ENCODE measurements at places on chromosomes 2 and 18.

DNA sequence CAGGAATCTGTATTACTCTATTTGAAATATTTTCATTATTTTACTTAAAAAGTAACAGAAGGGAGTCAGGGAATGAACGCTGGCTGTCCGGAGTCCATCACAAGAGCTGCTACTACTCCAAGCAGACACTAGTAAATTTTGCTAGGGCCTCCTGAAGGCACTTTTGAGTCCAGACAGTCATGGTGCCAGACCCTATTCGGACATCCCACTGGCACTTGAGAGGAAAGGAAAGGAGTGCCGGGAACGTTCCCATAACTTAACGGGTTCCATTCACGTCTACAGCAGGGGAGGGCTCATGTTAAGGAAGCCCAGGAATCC lies 563 bp upstream of the GMCL1 start:
- DNase-seq = no peak

GRCh38 chr2:71558300-71559051 lies 105.1 kb downstream of the DYSF start:
- DNase-seq = no peak

GRCh38 chr18:26956863-26957262 lies 91.4 kb upstream of the AQP4 start:
- no peak for DNase-seq

DNA sequence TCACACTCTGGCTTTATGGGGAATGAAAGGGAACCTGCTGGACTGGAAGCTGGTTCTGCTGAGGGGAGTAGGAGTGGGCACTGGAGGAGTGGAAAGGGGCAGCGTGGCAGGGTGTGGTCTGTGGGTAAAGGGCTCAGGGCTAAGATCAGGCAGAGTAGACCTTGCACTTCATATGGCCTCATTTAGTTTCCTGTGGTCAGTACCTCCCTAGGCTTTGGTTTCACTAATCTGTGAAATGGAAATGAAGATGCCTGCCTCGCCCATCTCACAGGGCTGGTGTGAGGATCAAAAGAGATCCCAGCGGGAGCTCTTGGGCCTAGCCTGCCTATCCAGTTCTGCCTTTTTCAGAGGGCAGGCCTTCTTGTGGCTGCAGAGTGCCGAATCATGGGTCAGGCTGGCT lies 208.7 kb downstream of the LOXHD1 start:
- DNase-seq = no peak

- no peak for DNase-seq
Observed at GRCh38 chr2:24317491-24317920, 42.8 kb downstream of the ITSN2 start.

- DNase-seq = no peak
Observed at GRCh38 chr18:48891721-48892120, 59.0 kb downstream of the SMAD7 start.

DNA sequence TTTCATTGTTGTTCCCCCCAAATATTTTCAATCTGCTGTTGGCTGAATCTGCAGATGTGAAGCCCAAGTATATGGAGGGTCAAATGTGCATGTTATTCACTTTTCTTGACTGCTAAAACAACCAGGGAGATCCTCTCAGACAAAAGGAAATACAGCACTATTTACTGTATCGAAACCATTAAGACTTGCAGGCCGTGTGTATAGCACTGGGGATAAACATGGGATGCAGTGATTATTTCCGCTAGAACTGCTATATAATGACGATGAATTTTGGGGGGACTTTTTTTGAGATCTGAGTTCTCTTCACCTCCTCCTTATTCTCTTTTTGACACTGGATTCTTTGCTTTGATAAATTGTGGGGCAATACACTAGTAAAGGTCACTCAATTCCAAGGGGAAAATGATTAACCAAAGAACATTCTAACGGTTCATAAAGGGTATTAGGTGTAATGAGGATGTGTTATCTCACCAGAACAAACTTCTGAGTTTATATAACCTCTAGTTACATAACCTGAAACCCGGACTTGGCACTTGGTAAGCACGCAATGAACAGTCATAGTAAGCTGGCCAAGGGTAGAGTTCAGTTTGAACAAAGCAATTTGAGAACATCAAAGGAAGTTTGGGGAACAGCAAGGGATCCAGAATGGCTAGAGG lies 3.5 kb upstream of the UGT1A1 start:
- no peak for DNase-seq

GRCh38 chr18:51051105-51051712 lies 21.2 kb downstream of the SMAD4 start:
- DNase-seq = no peak

DNA sequence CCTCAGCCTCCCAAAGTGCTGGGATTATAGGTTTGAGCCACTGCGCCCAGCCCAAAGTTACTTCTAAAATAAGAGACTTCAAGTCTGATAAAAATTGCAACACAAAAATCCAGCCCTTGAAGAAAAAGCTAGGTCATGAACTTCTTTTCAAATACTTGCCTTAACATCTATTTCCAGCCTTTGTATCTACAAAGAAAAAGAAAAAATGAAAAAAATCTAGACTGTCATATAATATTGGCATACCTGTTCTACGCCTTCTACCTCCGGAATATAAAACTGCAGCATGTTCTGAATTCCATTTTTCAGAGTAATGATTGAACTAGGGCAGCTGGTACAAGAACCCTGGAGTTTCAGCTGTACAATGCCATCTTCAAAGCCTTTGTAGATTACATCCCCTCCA lies 13.1 kb upstream of the GFPT1 start:
- DNase-seq = no peak

DNA sequence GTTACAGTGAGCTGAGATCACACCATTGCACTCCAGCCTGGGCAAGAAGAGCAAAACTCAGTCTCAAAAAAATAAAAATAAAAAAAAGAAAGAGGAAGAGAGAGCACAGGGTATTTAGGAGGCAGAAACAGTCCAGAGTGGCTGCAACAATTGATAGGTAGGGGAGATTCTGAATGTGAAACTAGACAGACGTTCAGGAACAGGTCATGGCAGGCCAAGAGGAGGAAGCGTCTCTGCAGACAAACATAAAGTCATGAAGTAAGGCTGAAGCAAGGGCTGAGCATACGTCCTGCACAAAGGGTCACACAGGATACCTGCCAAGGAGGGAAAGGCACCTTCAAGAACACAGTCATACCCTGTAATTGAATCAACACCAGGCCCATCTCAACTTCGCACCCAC lies 64.1 kb upstream of the ZNF532 start:
- DNase-seq = no peak

DNA sequence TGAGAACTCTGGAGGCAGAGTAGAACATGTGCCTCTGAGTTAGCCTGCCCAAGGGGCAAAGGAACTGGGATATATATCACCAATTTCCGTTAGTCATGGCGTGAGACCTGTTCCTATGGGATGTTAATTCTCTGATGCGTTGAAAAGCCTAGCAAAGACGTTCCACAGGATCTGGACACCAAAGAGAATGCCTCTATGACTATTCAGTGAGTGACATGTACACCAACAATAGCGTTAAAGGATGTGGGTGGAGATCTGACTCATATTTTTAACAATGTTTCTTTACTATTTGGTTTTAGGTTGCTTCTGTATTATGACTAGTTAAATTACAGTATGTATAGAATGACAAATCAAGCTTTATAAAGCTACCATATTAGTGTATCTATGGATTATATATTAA lies 320.9 kb upstream of the MC4R start:
- no peak for DNase-seq

DNA sequence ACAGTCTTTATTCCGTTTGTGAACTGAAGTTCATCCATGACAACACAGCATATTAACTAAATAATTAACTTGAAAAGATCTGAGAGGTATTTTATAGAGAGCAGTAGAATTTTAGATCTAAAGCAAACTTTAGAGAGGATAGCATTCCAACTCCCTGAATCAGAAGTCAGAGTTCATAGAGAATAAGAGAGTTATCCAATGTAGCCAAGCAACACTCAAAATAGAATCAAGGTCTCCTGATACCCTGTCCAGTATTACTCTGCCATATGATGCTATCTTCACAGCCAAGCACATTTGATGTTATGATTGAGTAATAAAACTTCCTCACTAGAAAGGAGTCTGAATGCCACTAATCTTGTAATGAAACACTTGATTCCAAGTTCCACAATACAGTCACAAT lies 55.5 kb downstream of the RIT2 start:
- no peak for DNase-seq

DNA sequence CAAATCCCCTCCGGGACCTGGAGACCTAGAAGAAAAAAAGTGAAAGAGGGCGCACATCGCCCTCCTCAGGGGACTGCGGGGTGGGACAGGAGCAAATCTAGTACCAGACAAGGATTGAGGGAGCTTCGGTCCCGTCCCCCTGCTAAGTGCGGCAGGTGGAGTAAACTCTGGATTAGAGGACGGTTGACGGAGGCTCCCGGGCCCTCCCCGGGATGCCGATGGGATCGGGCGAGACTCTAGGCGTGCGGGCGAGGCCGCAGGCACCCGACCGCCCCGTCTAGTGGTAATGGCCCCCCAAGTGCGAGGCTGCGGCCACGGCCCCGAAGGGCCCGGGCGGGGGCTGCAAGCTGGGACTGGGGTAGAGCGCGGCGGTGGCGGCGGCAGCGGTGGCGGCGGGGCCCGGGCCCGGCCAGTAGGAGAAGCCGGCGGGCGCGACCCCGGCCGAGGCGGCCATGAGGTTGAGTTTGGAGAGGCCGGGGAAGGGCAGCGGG lies 3.5 kb downstream of the FEV start:
- no peak for DNase-seq

DNA sequence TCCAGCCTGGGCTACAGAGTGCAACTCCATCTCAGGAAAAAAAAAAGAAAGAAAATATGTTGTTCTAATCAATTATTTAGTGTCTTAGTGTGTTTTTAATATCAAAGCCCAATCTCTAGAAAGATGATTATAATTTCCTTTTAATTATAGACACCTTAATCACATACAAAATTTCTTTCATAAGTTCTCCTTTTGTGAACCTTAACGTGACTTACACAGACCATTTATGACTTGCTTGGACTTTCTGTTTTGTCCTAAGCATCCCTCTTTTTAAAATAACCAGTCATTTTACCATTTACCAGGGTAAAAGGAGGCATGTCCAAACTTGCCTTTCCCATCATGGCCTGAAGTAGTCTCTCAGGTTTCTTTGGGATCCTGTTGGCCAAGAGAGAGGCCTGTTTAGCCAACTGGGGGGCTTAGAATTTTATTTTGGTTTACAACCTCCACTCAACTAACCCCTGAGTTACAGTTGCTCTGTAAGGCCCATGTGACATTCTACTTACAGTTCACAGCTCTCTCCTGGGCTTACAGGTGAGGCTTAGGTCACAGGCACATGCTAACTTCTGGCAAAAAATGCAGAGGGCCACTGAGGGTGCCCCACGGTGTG lies 23.9 kb upstream of the GPR155 start:
- no peak for DNase-seq

- no peak for DNase-seq
Observed at GRCh38 chr2:42765686-42766085, 1.8 kb upstream of the OXER1 start.

DNA sequence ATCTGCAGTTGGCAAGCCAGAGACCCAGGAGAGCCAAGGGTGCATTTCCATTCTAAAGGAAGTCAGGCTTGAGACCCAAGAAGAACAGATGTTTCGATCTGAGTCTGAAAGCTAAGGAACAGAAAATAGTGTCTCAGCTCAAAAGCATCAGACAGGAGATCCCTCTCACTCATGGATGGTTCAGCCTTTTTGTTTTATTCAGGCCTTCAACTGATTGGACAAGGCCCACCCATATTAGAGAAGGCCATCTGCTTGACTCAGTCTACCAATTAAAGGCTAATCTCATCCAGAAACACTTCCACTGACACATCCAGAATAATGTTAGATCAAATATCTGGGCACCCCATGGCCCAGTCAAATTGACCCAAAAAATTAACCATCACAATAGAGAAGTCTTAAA lies 255.0 kb downstream of the TXNL1 start:
- DNase-seq = no peak

GRCh38 chr2:62136956-62137830 lies 58.7 kb upstream of the B3GNT2 start:
- DNase-seq = no peak

GRCh38 chr2:154698721-154699574 lies 453 bp downstream of the KCNJ3 start:
- DNase-seq = no peak

DNA sequence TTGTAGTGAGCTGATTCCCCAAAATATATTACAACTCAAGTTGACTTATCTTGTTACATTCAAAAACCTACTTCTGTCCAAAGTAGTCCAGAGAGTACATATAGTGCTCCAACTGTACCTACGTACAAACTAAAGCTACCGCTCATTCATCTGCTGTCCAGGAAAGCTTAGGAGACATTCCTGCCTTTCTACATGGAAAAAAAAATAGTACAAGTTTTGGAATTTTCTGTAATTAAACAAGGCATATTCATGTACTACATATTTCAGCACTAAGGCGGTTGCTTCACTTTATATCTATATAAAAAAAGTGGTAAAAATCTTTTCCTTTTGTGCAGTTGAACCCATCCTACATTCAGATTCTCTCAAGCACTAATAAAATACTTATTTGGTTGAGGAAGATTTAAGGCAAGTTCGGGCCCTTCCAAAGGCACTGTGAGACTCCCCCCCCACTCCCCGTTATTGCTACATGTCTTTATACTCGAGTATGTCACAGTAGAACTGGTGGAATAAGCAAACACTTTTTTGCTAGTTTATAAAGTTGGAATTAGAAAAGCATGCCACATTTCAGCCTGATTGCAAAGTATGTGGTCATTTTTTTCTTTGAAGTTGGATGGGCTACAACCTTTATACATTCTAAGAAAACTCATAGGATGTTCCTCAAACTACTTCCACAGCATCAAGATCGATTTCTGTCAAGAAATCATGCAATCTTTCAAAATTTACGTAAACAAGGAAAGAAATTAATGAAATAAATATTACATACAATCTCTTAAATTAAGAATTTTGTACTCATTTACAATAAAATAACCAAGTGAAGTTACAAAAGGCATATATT lies 3.7 kb downstream of the ZFP36L2 start:
- DNase-seq = no peak

DNA sequence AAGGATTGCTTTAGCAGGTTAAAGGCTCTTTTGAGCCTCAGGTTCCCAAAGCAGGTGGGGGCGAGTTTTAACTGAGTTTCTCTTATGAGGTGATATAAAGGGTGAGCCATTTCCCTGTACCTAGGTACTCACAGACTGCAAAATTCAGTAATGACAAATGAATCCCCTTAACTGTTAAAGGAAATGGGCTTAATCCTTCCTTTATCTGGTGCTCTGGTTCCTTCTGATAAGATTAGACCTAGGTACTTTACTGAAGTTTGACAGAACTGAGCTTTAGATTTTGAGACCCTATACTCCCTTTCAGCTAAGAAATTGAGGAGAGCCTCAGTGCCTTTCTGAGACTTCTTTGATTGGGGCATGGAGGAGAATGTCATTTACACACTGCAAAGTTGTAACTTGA lies 42.6 kb downstream of the STK17B start:
- DNase-seq = no peak

GRCh38 chr2:100262046-100262445 lies 60.3 kb downstream of the LONRF2 start:
- DNase-seq = no peak

DNA sequence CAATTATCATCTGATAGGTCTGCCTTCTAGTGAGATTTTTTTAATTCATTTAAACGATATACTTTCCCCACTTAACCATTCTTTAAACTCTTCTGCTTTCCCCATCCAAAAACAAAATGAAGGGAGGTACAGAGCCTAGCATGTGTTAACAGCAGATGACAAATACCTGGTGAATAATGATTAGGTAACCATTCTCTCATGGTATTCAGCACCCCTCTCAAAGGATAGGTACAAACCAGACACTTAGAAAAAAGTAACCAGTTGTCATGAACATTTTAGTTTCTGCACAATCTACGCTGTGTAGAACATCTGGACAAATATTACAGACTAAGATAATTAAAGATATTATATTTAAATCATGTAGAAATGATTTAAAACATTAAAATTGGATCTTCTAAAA lies 56.3 kb downstream of the DNAH7 start:
- DNase-seq = no peak

- no peak for DNase-seq
Observed at GRCh38 chr2:64165706-64166105, 21.5 kb upstream of the PELI1 start.

Data from cortex of kidney (tissue), 1 donor.